ENCODE measurements at places on chromosomes 12 and 14.

DNA sequence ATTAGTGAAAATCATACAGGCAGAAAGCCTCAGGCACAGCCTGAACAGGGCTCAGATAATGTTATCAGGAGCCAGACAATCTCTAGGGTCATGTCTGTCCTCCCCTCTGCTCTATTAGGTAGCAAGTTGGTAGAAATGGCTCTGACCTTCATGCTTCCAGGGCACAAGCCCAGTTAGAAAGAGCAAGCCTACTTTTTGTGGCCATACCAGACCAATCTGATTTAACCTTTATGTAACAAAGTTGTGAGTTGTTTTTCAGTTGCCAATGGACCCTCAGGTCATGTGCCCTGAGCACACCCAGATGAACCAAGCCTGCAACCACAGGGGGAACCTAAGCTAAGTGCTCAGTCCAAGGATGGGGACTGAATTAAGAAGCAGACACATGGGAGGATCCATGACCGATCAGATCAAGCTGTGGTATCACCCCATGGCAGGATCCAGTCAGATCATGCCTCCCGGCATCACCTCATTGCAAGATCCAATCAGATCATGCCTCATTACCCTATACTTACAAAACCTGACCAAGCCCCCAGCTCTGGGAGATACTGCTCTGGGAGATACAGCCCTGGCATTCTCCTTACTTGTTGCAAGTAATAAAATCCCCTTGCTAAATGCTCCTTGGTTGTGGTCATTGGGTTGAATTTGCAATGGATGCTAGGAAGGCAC is 18.8 kb upstream of the HIGD1C start:
- no peak for DNase-seq

DNA sequence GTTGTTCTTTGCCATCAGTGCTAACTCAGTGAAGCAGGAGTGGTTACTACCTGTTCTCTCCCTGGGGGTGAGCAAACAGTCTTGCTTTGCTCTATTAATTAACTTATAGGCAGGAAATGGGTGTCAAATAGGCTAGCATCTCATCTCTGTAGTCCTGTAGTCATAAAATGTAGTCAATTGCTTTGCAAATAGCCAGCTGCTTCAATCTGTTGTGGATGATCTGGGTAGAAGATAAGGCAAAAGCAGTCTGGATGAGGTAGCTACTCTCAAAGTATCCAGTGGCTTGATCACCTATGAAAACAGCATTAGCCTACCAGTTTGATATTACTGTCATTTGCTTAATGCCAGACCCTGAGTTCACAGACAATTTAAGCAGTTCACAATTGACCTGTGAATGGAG is 369.0 kb upstream of the TMTC1 start:
- no peak for DNase-seq

DNA sequence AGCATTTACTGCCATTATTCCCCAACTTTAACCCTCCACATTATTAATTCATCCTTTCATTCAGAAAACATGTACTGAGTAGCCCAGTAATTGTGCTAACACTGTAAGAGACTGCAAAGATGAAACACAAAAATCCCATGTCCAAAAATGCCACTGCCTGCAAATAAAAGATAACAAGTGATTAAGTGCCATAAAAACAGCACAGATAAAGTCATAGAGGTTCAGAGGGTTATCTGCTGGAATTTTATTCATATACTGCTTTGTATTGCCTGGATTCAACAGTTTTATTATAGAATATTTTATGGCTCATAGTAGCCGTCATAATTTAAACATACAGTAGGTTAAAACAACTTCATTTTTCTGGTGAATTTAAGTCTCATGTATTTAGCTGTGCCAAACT is 177.9 kb downstream of the KICS2 start:
- DNase-seq, result no peak

- no peak for DNase-seq
These were observed 304.8 kb upstream of the ATP2B1 start for GRCh38 chr12:90013409-90013808.

- DNase-seq, result peak; percentile 84
These were observed 29.1 kb downstream of the NFYB start for GRCh38 chr12:104108755-104109445.

DNA sequence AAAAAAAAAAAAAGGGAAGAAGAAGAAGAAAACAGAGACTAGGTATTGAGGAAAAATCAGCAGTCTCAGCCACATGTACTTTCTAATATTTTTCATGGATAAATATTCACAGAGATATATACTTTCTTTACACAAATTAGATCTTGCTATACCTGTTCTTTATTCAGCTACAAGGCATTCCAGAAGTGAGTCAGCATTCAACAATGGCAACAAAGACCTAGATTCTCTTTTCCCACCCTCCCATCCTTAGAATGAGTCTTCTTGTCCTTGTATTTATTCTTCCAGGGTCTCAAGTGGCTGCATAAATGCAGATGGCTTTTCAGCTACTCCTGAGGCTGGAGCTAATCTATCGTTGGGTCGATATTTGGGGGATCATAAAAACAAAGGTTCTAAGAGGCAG is 93.0 kb downstream of the NT5DC3 start:
- no peak for DNase-seq

GRCh38 chr12:54404061-54405004 is 14.7 kb downstream of the ITGA5 start:
- DNase-seq, result no peak

- DNase-seq, result no peak
These were observed 46.5 kb upstream of the GZMB start for GRCh38 chr14:24680516-24680915.

- no peak for DNase-seq
These were observed 137.6 kb downstream of the KTN1 start for GRCh38 chr14:55717621-55718020.

DNA sequence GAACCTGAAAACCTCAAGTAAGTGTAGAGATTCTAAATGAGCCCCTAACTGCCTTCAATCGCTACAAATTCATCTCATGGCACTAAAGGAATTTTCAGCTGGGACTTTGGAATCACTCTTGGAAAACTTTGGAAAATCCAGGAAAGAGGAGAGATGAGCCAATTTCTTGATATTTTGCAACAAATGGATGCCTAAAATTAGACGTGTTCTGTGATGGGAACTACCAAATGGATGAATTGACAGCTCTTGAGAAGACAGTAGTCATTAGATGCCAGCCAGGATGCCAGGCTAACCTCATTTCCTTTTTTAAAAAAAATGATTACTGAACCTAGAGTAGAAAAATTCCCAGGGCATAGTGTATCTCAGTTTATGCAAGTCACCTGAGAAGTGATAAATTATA is 78.3 kb downstream of the NPAS3 start:
- no peak for DNase-seq

DNA sequence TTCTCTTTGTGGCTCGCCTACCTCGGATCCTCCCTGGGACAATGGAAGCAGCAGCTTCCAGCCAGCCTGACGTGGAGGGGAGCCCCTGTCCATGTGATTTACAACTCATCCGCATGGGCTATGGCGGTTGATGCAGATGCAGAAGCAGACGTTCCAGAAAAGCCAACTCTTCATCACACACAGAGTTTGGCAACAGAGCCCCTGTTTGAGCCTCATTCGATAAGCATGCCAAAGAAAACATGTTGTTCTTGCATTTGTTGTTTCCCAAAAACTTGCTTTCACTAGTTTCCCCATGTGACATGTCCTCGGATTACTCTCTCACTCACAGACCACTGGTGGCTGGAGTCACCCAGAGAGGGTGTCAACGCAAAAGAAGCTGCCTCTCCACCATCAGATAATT is 16.4 kb upstream of the TC2N start:
- DNase-seq, result peak; percentile 56

- no peak for DNase-seq
These were observed 303 bp downstream of the PUS7L start for GRCh38 chr12:43758247-43758727.

DNA sequence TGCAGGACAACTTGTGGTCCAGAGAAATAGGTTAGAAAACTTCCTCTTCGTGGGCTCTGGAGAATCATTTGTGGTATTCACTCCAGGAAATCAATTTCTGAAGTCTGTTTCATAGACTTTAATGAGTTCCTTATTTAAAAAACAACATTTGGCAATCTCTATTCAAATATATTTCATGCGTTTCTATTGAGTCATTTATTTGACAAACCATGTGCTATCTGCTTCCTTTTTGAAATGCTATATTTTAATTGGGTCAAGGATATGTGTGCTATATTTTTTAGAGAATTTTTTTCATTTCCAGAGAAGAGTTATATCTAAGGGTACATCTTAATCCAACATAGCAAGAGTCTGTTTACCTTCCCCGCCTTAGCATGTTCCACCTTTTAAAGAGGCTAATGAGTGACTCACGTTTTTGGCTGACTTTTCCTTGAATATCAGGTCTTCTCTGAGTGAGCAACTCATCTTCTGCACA is 252.4 kb upstream of the EGLN3 start:
- no peak for DNase-seq

GRCh38 chr14:103848175-103849077 is 1.1 kb upstream of the PPP1R13B start:
- DNase-seq, result no peak

- no peak for DNase-seq
These were observed 71.1 kb upstream of the RAP1B start for GRCh38 chr12:68539615-68539952.

DNA sequence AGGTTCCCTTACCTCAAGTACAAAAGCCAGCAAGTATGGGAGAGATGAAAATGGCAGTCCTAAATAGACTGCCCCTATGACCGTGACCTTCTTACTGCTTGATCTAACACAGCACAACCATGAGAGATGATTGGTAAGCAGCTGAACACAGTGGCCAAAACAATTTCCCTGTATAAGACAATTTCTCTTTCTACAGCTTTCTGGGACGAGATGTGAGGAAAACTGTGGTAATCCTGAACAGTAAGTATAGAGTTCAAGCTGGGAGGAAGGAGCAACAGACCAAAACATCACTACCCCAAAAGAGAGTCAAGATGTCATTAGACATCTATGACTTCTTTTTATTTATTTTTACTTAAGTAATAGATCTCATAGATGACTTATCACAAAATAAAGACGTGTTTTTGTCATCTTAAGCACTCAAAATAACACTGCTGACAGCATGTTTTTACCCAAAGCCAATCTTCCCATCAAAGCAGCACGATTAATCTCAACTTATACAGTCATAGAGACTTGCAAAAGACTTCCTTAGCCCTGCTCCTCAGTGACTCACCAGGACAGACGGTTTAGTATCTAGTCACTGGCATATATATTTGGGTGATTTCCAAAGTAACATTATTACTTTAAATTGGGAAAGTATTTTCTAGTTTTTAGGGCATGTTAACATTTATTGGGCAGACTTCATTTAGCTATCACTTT is 3.7 kb downstream of the TMEM52B start:
- DNase-seq, result no peak

DNA sequence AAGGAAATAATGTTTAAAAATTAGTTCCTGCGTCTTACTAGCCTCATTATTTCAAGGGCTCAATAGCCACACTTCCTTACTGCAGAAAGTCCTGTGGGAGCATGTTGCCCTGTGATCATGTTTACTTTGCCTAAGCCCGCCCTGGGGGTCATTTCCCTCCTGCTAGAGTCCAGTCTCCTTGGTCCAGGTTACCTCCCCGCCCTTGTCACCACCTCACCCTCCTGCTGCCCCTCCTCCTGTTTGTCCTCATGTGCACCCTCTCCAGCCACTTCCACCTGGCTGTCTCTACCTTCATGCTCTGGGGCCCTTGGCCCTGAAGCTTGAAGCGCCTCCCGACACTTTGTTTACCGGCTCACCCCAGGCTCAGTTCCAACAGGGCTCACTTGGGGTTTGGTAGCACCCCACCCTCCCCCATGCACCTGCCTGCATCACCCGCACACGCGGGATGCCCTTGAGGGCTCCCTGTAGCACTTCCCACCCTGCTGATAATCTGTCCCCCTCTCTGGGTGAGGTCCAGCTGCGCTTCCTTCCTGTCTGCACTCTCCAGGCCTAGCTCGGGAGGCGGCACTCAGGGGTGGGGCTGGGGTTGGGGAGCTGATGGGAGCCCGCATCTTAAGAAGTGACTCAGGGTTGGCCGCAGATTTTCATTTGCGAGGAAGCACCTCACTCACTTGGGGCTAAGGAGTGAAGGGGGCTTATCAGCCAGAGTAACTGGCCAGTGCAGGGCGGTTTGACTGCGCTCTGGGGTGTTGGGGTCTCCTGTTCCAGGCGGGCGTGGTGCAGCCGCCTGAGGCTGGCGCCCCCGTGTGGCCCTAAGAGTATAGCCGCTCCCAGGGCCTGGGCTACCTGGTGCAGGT is 40.1 kb downstream of the SMIM41 start:
- DNase-seq, result no peak

- DNase-seq, result no peak
These were observed 27.1 kb downstream of the GALNT4 start for GRCh38 chr12:89497467-89497866.

GRCh38 chr14:65041434-65041915 is 54.8 kb downstream of the FNTB start:
- no peak for DNase-seq

- no peak for DNase-seq
These were observed 89.2 kb downstream of the KCNK10 start for GRCh38 chr14:88233915-88234314.

DNA sequence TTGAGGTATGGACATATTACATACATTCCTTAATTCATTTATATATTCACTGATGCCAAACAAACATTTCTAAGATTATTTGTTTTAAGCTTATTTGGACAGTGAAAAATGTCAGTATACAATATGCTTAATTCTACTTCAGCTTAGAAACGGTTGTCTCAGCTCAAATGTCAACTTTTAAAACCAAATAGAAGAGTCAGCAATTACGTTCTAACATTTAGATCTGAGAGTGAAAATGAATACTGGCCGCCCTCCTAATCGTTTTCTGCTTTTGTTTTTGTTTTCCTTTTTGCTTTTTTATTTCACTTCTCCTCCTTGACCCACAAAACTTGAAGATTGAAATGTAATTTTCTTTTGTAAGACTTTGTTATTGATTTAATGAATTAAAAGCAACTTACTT is 19.7 kb upstream of the RERG start:
- DNase-seq, result no peak
